ENCODE measurements at places on chromosomes 7 and 10. TPM values are rescaled to one million over a fixed set of nuclear protein-coding genes. Genes with fewer than 3 reads are reported as not detected.

- no peak for DNase-seq
- H3K4me3 ChIP-seq: no peak overlapping the region
- no peaks in the 10 kb centered on the region for H3K36me3 ChIP-seq
- H3K27me3 ChIP-seq: no peaks in the 10 kb centered on the region
- H3K27ac ChIP-seq: no peak overlapping the region
Measured at GRCh38 chr7:90607196-90607595, 11.1 kb downstream of the CDK14 start.

- H3K27me3 ChIP-seq: no peaks in the 10 kb centered on the region
- DNase-seq: no peak
- no peaks in the 10 kb centered on the region for H3K36me3 ChIP-seq
Measured at GRCh38 chr10:26689399-26689798, 8.1 kb upstream of the PDSS1 start.

DNA sequence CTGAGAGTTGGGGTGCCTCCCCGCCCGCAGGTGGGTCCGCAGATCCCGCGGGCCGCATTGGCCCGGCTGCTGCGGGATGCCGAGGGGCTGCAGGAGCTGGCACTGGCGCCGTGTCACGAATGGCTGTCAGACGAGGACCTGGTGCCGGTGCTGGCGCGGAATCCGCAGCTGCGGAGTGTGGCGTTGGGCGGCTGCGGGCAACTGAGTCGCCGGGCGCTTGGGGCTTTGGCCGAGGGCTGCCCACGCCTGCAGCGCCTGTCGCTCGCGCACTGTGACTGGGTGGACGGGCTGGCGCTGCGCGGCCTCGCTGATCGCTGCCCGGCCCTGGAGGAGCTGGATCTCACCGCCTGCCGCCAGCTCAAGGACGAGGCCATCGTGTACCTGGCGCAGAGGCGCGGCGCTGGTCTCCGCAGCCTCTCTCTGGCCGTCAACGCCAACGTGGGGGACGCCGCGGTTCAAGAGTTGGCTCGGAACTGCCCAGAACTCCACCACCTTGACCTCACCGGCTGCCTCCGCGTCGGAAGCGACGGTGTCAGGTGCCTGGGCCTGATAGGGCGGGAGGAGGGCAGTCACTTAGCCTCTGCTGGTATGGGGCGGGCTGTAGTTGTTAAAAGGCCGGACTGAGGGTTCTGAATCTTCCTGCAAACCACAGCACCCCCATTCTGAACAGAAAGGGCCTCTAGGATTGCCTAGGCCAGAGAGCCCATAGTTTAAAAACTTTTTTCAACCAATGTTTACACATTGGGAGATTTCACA lies 1.3 kb downstream of the FBXL15 start:
- H3K27me3 ChIP-seq: no peaks in the 10 kb centered on the region
- H3K4me3 ChIP-seq: peak overlapping the region; percentile 94
- DNase-seq: no peak
- peaks cover 5% of the 10 kb centered on the region for H3K4me1 ChIP-seq
- H3K36me3 ChIP-seq: no peaks in the 10 kb centered on the region

GRCh38 chr10:11604865-11605650 lies 6.4 kb downstream of the USP6NL start:
- peaks cover 45% of the 10 kb centered on the region for H3K4me1 ChIP-seq
- no peaks in the 10 kb centered on the region for H3K36me3 ChIP-seq
- H3K27ac ChIP-seq: peak overlapping the region; percentile 57

DNA sequence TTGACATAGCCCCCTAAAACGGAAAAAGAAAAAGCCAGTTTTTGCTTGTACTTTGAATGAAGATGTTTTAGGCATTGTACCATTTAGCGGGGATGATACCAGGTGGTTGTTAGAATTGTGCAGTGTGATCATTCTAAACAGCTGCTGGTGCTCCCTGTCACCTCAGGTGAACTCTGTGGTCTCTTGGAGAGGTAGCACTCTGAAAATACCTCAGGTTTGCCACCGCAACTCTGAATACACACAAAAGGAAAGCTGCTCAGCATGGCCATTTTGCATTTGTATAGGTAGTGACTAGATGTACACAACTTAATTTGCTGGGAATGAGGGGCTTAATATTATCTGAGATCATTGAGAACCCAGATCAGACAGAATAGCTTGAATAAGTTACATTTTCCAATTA lies 52.6 kb downstream of the PLEKHA8 start:
- no peak overlapping the region for H3K4me3 ChIP-seq
- H3K36me3 ChIP-seq: 0 out of 2 replicates have a peak, but pooled peaks cover 4% of the 10 kb centered on the region
- H3K27me3 ChIP-seq: no peaks in the 10 kb centered on the region
- no peak for DNase-seq

DNA sequence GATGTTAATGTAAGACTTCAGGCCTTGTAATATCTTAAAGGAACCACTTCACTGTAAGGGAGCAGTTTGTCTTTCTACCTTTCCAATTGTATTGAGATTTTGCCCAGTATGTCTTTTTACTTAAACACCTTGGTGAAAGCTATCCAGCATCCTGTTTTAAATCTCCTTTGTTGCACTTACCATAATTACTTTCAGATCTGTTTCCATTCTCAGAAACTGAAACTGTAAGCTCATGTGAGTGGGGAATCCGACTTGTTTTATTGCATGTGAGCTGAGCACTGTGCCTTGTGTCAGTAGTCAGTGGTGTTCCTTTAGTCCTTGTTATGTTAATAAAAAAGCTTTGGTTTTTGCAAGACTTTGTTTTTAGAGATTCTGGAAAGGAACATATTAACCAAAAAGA lies 42.2 kb downstream of the BMPR1A start:
- no peak overlapping the region for H3K4me3 ChIP-seq
- H3K27ac ChIP-seq: no peak overlapping the region
- no peaks in the 10 kb centered on the region for H3K27me3 ChIP-seq

- no peak for DNase-seq
- no peak overlapping the region for H3K27ac ChIP-seq
Measured at GRCh38 chr7:46318276-46318675, 397.2 kb upstream of the IGFBP3 start.

- H3K4me3 ChIP-seq: no peak overlapping the region
- peaks cover 61% of the 10 kb centered on the region for H3K4me1 ChIP-seq
- H3K27ac ChIP-seq: peak overlapping the region; percentile 61
Measured at GRCh38 chr10:86648704-86649427, 5.5 kb upstream of the OPN4 start.

GRCh38 chr10:92284112-92284704 lies 6.7 kb downstream of the CPEB3 start:
- H3K4me3 ChIP-seq: no peak overlapping the region
- no peak overlapping the region for H3K27ac ChIP-seq
- H3K36me3 ChIP-seq: no peaks in the 10 kb centered on the region
- no peaks in the 10 kb centered on the region for H3K4me1 ChIP-seq
- DNase-seq: no peak

DNA sequence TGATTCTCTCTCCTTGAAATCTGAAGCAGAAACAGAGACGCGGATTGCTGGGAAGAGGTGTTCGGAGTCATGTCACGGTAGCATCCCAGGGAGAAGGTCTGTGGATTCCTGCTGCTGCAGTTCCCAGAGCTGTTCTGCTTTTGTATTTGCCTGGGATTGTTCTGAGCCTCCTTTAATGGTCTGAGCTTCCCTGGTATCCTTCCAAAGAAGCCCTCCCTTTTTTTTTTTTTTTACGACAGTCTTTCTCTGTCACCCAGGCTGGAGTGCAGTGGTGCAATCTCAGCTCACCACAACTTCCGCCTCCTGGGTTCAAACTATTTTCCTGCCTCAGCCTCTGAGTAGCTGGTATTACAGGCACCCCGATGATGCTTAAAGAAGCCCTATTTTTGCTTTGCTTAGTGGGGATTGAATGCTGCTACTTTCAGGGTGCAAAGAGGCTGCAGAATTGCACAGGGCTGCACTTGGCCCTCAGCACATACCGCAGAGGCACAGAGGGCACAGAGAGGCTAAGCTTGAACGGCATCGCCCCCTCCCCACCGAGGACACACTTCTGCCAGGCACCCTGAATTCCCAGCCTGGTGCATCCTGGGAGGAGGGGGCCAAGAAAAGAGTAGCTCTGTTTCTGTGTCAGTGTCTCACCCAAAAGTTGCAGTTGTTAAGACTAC lies 208.6 kb upstream of the GALNT17 start:
- no peak for DNase-seq
- H3K4me3 ChIP-seq: no peak overlapping the region
- H3K27ac ChIP-seq: no peak overlapping the region
- no peaks in the 10 kb centered on the region for H3K36me3 ChIP-seq

GRCh38 chr10:114718374-114718773 lies 60.3 kb upstream of the ABLIM1 start:
- no peak overlapping the region for H3K4me3 ChIP-seq
- no peaks in the 10 kb centered on the region for H3K27me3 ChIP-seq
- no peak for DNase-seq
- peaks cover 63% of the 10 kb centered on the region for H3K4me1 ChIP-seq
- no peak overlapping the region for H3K27ac ChIP-seq

- no peak for DNase-seq
- no peak overlapping the region for H3K4me3 ChIP-seq
- H3K27me3 ChIP-seq: no peaks in the 10 kb centered on the region
- H3K36me3 ChIP-seq: no peaks in the 10 kb centered on the region
- no peak overlapping the region for H3K27ac ChIP-seq
Measured at GRCh38 chr10:126839094-126839761, 66.0 kb upstream of the DOCK1 start.

DNA sequence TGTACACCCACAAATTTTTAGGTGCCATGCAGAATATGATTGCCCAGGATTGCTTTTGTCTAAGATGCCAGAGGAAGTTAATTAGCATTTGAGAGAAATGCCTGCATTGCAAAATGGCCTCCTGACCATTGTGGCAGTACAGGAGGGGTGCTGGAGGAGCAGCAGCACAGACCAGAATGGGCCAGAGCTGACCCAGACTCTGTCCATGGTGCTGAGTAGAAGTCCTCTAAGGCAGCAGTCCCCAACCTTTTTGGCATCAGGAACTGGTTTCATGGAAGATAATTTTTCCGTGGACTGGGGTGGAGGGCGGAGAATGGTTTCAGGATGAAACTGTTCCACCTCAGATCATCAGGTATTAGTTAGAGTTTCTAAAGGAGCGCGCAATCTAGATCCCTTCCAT lies 217.8 kb upstream of the AGK start:
- no peak overlapping the region for H3K4me3 ChIP-seq
- H3K27me3 ChIP-seq: 0 out of 2 replicates have a peak, but pooled peaks cover 7% of the 10 kb centered on the region
- DNase-seq: no peak

GRCh38 chr7:86644282-86645224 lies 844 bp downstream of the GRM3 start:
- DNase-seq: no peak
- no peaks in the 10 kb centered on the region for H3K27me3 ChIP-seq

DNA sequence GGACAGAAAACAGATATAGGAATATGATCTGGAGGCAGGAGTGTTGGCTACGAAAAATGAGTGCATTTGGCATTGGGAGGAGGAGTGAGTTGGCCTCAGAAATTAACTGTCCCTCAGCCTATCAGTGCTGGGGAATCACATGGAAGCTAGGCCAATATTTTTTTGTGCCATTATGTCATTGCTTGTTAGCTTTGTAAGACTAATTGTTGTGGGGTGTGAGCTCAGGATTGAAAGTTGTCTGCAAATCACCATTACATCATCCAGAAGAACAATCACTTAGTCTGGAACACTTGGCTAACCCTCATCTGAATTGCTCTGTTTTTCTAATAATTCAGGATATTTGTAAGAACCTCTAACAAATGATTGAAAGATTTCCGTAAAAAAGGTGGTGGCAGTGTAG lies 45.2 kb upstream of the SEMA3D start:
- no peak overlapping the region for H3K4me3 ChIP-seq
- no peak overlapping the region for H3K27ac ChIP-seq
- H3K4me1 ChIP-seq: no peaks in the 10 kb centered on the region
- no peaks in the 10 kb centered on the region for H3K27me3 ChIP-seq
- no peak for DNase-seq
- H3K36me3 ChIP-seq: no peaks in the 10 kb centered on the region

- H3K27me3 ChIP-seq: no peaks in the 10 kb centered on the region
- DNase-seq: no peak
- no peaks in the 10 kb centered on the region for H3K4me1 ChIP-seq
Measured at GRCh38 chr10:20624642-20625041, 272.5 kb downstream of the NEBL start.

DNA sequence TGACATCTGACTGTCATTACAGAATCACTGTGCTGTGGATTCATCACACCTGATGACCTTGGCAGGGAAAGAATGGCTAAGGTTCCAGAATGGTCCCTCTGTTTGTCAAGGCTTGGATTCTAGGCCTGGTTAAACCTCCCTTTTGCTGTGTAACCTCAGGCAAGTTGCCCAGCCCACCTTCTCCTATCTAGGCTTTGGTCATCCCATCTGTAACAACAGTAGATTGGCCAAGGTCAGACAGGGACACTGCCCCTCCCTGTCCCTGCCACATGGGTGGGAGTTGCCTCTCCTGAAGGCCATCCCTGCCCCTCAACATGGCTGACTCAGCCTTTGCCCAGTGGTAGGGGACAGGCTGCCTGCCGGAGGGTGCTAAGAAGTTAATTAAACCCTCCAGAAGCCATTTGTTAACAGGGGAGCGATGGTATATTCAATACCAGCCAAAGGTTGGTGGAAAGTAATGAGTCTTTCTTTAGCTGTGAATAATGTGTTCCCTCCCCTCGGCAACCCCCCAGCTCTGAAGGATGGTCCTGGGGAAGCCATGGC lies 149.8 kb upstream of the PCBD1 start:
- no peak overlapping the region for H3K4me3 ChIP-seq
- H3K4me1 ChIP-seq: no peaks in the 10 kb centered on the region
- H3K36me3 ChIP-seq: no peaks in the 10 kb centered on the region
- no peak for DNase-seq

DNA sequence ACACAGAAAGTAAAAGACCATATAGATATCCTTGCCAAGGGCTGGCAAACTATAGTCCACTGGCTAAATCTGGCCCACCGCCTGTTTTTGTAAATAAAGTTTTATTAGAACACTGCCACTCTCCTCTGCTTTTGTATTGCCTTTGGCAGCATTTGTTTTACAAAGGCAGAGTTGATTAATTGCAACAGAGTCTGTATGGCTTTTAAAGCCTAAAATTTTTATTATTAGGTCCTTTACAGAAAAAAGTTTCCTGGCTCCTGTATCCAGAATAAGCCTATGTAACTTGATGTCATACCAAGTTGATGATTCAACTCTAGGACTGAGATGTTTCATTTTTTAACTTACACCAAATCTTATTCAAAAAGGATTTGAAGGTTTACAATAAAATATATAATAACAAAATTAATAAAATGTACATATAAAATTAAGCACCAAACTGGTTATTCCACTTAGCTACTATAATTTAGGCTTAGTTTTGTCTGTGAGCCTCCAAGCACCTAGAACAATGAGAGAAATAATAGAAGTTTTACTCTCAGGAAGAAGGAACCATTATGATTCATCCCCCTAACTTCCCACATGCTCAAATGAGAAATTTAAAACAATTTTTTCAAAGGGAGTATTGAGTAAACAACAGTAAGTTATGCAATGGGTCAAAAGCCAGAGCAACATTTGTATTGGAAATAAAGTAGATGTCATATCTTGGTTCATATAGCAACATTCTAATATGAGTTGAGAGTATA lies 31.9 kb downstream of the CPED1 start:
- no peaks in the 10 kb centered on the region for H3K27me3 ChIP-seq
- peaks cover 23% of the 10 kb centered on the region for H3K4me1 ChIP-seq
- H3K36me3 ChIP-seq: no peaks in the 10 kb centered on the region
- peak; percentile 74 for DNase-seq
- peak overlapping the region; percentile 52 for H3K27ac ChIP-seq

Gene HOXA7
- total RNA-seq: not detected

Gene C10orf105
- total RNA-seq: not detected

Gene HYAL4
- total RNA-seq: not detected

Gene MSMB
- not detected for total RNA-seq

Gene GJD4
- total RNA-seq: not detected

All from PC-9 (cell line).